NCI-H2081 treated with DMSO at 0.1 percent for 48 hours (cell line): ENCODE measurements at places on chromosomes 11 and 22.

DNA sequence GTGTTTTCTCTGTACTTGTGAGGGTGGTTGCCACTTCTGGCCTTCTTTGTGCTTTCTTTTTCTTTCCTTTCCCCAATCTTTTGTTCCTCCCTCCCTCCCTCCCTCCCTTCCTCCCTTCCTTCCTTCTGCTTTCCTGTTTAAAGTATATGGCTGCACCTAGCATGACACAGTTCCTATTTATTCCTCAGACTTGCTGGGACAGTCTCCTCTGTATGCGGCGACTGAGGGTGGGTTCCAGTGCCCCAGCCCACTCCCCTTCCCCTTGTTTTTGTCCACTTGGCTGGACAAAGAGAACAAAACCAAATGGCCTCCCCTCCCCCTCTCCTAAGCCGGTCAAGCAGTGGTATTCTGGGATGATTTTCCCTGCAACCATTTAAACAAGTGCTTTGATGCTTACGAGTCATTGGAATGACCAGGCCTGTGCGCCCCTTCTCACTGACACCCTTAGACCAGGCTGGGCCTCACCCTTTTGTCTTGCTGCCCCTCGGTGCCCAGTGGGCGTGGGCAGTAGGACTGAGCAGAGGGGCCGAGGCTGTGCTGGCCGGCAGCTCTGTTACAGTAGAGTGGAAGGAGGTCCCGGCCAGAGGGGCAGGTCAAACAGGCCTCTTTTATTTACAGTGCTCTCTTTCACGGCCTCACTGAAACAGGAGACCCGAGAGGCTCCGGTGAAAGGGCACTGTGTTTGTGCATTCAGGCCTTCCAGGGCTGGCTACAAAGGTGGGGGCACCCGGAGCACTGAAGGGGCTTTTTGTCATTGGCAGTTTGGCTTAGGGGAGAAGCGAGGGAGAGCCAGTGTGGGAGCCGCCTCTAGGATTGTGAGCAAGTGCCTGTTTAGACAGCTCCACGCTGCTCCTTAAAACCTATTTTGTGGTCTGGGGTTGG is 32.2 kb downstream of the ZBTB16 start:
- DNase-seq: no peak

DNA sequence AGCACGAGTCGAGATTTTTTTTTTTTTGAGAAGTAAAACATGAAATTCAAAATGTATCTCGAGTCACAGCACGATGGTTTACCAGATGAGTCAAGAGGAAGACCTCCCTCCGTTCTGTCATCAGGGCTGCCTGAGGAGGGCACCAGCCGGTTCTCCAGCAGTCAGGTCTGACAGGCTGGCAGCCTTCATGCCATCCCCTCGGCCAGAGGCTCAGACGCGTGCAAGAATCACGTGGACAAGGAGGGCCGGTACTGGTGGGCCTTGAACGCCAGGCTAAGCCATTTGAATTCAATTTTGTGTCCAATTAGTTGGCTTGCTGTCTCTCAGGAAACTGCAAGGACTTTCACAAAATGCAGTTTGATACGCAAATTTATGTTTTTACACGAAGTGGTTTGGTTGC is 1412.2 kb downstream of the BRD1 start:
- no peak for DNase-seq

DNA sequence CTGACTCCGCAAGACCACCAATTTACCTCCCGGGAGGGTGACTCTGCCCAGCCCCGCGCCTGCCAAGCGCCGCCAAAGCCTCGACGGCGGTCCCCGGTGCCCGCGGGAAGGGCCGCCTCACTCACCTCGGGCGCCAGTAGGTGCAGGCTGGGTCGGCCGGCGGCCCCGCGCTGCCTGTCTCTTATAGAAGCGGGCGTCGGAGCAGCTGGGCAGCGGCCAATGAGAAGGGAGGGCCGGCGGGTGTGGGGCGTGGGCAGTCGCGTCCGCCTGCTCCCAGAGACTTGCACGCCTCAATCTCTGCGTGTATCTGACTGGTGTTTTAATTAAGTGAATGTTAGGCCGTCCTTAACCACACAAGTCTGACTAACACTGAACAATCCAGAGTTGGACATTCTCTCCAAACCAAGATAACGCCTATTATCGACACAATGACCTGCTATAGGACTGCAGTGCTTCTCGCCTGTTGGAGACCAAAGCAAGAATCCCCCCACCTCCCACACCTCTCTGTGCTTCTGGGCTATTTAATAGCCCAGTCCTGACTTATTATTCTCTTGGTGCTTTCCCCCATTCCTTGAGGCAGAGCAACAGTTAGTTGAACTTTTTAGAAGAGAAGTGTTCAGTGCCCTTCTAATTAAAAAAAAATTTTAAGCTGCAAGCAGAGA is at the start of gene TPH1:
TPH1 (minus strand) TSS at position 154 of the 662 bp plus-strand sequence. CDS start 5,507 bp downstream, outside the sequence.
- no peak for DNase-seq

GRCh38 chr22:40329466-40329865 is 16.8 kb upstream of the ADSL start:
- DNase-seq: no peak

GRCh38 chr11:61632096-61632495 is 48.1 kb upstream of the DAGLA start:
- DNase-seq: no peak

GRCh38 chr11:12618743-12619540 is 55.3 kb upstream of the TEAD1 start:
- no peak for DNase-seq

- DNase-seq: no peak
Observed at GRCh38 chr11:8754241-8754640, 71.6 kb downstream of the RPL27A start.

GRCh38 chr22:44972363-44973083 is 37.3 kb downstream of the PHF21B start:
- no peak for DNase-seq

DNA sequence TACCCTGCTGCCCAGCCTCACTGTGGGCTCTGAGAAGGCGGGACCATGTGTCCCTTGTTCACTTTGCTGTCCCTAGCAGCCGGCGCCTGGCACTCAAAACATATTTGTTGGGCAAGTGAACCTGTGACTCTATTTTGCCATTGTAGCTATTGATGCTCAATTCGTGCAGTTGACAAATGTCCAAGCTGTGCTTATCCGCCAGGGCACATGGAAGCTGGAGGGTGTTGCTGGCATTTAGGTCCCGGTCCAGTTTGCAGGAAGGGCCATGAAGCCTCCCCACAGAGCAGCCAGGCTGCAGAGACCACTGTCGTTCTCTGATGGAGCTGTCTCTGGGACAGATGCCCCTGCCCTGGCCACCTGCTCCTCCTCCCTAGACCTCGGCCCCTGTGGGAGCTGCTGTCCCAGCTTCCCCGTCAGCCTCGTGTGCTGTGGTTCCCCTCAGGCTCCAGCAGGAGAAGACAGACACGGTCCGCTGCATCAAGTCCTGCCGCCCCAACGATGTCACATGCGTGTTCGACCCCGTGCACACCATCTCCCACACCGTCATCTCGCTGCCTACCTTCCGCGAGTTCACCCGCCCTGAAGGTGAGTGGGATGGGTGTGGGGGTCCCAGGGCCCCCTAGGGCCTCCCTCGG is 71.5 kb downstream of the FBLN1 start:
- DNase-seq: no peak

- DNase-seq: no peak
Observed at GRCh38 chr11:35040221-35040942, 98.6 kb upstream of the CD44 start.

GRCh38 chr11:84292006-84292405 is 1005.8 kb upstream of the CCDC90B start:
- no peak for DNase-seq

DNA sequence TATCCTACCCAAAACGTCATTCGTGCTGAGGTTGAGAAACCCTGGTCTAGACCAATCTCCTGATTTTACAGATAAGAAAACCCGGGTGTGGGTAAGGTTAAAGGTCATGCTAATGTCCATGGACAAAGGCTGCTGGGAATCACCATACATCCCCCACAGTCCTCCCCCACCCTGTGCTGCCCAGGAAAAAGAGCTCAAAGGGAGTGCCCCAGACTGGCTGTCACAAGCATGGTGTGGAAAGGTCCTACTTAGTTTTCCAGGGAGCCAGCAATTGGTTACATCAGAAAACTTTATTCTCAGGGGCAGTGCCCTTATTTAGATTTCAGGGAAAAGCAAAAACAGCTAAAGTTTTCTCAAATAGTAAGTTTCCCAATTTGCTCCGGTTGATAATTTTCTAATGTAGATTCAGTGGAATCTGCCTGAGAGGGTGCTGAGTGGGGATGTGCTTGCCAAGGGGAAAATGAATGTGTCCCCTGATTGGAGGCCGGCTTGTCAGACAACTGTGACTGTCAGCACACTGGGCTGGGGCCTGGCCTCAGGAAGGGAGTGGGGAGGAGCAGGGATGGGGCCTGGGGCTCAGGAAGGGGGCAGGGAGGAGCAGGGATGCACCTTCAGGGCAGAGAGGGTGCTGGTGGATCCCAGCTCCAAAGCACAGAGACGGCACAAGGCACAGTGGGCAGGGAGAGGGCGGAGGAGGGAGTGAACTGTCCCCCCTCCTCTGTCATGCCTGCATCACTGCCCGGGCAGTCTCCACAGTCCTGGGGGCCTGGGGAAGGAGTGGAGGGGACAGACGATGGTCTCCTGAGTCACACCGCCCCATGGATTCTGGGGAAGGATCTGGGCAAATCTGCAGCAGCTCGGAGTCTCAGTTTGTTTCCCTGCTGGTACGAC is 263.6 kb downstream of the KIRREL3 start:
- DNase-seq: no peak

DNA sequence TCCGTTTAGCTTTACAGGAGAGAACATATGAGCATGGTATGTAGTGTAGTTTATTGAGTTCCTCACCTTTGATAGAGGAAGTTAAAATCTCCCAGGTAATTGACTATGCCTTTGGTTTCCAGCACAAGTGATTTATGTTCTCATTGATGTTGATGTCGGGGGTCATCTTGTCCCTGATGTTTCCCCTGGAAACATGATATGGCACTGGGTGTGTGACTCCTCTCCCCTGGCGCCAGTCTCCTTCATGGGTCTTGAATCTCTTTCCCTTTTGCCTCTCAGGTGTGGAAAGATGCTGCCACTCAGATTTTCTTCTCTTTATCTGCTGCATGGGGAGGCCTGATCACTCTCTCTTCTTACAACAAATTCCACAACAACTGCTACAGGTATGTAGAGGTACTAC is 28.3 kb downstream of the SLC6A5 start:
- DNase-seq: no peak
